Activated CD4-positive, alpha-beta T cell treated with anti-CD3 and anti-CD28 coated beads, Interleukin-2, amount 50 U/mL, for 24 hours (primary cell): ENCODE measurements at places on chromosomes 7 and 10.

- DNase-seq: no peak
Measured at GRCh38 chr10:2334575-2334974, 597.2 kb upstream of the ADARB2 start.

- no peak for DNase-seq
Measured at GRCh38 chr7:121276313-121276712, 52.5 kb upstream of the WNT16 start.

- no peak for DNase-seq
Measured at GRCh38 chr7:41292487-41292886, 410.4 kb downstream of the INHBA start.

GRCh38 chr10:2984682-2985081 lies 82.7 kb upstream of the PFKP start:
- no peak for DNase-seq

DNA sequence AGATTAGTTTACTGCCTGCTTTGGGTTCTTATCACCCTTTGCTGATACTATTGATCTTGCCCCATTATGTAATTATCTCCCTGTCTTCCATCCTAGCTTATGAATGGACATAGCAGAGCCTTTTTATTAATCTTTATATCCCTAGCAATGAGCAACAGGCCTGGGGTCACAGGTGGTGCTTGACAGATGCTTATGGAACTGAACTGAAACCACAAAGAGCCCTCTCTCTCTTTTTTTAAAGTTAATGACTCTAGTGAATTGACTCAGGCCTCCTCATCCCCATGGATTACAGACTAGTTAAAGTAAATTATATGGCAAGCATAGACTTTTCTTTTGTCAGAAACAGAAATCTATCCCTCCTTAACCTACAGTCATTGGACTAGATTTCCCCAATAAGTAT lies 265.2 kb downstream of the PHTF2 start:
- DNase-seq: no peak

DNA sequence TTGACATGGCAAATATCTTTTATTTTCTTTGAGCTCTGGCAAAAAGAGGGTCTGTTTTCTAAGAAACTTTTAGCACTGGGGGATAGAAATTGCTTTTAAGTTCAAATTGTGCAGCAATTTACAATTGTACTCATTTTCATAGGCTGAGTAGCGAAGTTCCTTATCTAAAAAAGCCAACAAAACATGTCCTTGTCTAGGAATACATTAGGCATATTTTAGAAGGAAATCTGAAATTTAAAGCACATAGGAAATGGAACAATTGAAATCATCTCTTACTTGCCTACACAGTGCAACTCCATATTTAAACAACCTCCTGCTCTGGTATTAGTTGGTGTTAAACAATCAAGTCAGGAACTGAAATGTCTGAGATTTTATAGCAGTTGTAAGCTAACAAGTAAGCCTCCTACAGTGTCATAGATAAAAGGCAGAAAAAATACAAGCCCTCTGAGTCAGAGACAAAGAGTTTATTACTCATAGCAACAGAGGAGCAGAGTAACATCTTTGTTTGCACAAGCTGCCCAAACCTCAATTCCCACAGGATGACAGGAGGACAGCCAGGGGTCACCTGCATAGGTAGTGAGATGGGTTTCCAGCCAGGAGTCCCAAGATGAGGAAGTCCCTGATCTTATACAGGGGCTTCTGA lies 280.2 kb upstream of the HGF start:
- no peak for DNase-seq

GRCh38 chr7:21141476-21141875 lies 286.4 kb upstream of the SP4 start:
- DNase-seq: no peak

GRCh38 chr7:49159536-49159935 lies 235.2 kb downstream of the CDC14C start:
- DNase-seq: no peak

DNA sequence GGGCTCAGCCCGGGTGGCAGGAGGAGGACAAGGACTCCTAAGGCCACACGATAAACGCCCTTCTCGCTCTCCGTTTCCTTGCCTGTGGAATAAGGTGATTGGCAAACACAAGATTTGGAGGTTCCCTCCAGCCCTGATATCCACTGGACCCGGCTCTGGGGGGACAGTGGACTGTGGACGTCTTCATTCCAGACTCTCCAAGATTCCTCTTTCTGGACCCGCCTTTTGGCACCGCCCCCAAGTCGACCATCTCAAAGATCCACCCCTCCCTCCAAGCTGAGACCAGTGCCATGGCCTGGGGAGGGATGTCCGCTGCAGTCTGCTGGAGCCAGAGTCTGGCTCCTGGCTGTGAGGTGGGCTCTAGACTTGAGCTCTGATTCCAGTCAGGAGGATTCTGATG lies 23.6 kb downstream of the ZNF783 start:
- DNase-seq: no peak

DNA sequence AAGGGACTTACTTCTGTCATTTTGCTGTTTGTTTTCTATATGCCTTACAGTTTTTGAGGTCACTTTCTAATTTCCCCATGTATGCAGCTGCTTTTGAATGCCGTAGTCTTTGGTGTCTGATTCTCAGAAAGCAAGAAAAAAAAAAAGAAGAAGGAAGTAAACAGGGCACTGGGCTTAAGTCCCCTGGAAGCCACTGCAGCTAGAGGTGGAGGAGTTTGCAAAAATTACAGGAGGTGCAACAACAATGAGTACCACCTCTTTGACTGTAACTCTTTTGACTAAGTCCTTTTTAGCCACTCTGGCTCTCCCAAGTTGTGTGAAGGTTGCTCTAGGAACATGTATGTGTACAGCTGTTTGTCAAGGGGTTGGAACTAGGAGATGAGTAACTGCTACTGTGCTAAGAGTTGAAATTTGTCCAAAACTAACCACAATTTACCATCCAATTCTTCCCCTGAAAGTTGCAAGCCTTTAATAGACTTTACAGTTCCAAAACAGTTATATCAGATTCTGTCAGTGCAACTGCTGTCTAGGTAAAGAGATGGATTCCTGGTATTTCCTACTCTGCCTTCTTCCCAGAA lies 588.0 kb upstream of the LRRN3 start:
- DNase-seq: no peak

DNA sequence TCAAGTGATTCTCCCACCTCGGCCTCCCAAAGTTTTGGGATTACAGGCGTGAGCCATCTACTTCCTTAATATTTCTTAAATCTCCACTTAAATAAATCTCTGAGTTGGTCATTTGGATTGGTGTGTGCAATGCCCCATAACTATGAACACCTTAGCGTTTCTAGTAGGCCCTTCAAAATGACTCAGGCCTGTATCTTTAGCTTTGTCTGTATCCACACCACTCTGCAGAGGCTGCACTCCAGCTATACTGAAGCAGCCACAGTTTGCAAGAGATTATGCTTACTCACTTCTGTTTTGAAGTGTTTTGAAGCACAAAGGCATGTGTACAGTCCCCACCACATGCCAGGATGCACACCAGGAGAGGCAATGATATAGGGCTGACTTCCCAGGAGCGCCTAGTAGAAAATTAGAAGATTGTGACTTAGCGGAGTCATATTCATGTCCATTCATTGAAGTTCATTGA lies 2.4 kb upstream of the ST7 start:
- DNase-seq: no peak

DNA sequence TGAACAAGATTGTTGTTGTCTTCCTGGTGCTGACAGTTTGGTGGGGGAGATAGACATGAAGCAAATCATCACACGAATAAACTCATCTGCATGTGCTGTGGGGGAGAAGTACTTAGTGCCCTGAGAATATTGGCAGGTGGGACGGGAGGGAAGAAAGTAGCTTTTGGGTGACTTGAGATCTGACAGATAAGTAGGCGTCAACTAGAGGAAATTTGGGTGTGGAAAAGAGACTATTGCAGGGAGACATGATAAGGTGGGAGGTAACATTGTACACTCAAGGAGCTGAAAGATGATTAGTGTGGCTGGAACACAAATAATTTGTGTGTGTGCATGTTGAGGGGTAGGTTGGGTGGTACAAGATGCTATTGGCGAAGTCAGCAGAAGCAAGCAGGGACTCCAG lies 30.1 kb downstream of the CNNM2 start:
- DNase-seq: no peak

DNA sequence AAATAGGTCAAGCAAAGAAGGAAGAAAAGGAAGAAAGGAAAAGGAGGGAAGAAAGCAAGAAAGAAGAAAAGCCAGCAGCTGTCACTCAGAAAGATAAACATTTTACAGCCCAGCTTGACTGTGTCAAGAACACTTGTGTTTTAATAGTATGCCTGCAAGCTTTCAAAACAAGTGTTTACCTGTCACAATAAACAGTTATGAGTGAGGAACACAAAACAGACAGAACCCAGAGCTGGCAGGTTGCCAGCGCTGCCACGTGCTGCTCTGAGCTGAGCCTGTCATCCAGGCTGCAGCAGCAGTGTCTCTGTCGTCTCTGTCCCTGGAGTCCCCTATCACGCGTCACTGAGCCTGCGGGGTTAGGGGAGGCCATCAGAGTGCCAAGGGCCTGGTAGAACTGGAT lies 827.6 kb upstream of the AUTS2 start:
- DNase-seq: no peak

DNA sequence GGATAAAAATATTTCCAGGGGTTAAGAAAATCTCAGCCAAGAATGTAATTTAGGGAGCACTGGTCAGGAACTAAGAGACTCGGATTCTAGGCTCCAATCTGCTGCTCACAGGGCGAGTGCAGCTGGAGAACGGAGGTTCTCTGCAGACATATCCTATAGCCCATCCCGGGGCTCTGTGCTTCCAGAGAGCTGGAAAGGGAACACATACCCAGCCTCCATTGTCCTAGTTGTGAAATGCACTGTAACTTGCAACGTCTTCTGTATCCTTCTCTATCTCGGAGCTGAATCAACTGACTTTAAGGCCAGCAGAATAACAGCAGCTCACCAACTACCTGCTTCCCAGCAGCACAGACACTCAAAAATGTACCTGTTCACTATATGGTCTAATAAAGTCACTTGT lies 351.1 kb upstream of the MYO3A start:
- DNase-seq: no peak

DNA sequence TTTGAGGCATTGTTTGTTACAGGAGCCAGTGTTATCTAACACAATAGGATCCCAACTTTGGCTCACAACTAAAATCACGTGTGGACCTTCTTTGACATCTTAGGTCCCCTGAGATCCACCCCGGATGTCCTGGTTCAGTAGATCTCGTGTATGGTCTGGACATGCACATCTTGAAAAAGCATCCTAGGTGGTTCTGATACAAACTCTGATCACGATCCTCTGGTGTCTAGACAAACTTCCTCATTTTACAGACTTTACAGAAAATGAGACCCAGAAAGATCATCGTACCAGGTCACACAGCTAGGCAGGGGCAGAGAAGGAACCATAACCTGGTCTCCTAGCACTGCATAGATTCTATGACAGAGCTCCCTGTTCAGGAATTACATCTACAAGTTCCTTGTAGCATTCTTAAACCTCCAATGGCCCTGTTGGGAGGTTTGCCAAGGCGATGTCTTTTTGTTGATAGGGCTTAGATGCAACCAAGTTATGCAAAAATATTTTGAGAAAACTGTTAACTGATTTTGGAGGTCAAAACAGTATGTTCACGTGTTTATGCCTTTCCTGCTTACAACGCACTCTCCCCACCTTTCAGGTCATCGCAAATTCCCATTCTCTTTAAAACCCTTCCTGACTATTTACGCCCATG lies 30.8 kb upstream of the CHST15 start:
- DNase-seq: no peak

DNA sequence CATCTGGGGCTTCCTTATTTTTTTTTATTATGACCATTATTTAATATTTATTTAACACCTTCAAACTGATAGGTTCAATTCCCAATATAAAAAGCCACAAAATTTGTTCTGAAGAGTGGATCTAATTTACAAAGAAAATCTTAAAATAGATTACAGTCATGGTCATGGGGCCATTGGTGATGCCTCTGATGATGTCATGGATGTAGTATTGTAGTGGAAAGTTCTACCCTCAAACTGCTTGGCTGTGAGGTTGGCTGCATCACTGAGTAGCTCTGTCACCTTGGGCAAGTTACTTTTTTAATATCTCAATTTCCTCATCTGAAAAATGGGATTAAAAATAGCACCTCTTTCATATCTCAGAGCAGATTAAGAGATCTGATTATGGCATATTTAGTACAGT lies 128.5 kb downstream of the DKK1 start:
- DNase-seq: no peak

GRCh38 chr10:98472196-98472595 lies 25.5 kb upstream of the HPS1 start:
- DNase-seq: no peak

DNA sequence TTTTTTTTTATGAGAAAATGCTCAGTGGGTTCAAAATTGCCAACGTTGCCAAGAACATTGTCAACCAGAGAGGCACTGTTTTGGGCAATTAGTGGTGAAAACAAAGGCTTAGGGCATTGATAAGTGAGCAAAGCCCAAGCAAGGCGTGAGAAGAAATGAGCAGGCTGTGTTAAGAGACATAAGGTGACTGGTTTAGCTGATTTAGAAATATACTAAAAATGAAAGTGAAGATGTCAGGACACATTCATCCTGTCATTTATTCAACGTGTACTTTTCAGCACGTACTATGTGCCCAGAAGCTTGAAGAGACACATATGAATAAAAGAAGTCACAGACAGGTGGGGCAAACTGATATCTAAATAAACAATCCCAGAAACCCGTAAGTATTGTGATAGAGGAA lies 31.8 kb downstream of the AOAH start:
- DNase-seq: no peak

GRCh38 chr7:77352665-77353406 lies 63.3 kb downstream of the GSAP start:
- DNase-seq: no peak

GRCh38 chr10:4067531-4067930 lies 282.5 kb upstream of the KLF6 start:
- no peak for DNase-seq

DNA sequence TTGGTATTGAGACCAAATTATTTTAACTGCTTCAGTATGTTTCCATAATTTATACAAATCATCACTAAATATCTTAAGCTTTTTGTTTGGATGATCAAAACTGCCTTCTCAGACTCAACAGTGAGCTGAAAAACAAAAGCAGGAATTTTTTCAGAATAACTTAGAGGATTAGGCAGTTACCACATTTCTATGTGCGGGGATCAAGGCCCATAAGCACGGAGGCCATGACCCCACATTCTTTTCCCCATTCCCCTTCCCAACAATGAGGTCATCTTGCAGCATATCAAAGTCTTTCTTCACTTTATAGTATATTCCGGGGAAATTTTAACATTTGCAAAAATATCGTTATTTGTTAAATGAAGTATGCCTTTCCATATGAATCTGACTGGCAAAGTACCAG lies 125.8 kb downstream of the ELMO1 start:
- DNase-seq: no peak

DNA sequence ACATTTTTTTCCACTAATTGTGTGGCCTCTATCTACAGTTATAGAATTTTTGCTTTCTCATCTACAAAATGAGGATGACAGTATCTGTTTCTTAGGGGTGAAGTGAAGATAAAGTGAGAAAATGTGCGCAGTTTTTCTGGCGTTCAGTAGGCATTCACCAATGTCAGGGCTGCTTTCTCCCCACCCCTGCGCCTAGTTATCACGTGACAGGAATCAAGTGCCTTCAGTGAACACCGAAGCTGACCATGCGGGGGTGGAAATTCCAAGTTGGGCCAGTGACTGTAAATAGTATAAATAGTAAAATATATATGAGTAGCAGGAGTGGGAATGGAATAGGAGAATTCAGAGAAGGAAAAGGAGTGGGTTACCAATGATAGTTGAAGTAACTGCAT lies 77.4 kb downstream of the TAF3 start:
- no peak for DNase-seq
